ENCODE measurements at places on chromosomes 7 and 10.

DNA sequence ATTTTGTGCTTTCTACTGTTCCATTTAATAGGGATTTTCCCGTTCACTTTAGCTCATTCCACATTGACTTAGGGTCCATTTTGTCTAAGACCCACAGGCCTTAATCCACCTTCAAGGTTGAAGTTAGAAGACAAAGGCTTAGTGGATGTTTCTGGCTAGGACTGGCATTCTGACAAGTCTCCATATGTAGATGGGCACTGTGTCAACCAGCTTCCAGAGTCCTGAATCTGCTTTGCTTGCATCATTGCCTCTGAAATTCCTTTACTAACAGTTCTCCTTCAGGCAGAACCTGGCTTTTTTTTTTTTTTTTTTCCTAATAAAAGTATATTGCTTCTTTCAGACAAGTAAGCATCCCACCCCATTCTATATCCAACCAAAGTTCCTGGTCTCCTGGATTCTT is 69.6 kb upstream of the PDCD4 start:
- DNase-seq = no peak

DNA sequence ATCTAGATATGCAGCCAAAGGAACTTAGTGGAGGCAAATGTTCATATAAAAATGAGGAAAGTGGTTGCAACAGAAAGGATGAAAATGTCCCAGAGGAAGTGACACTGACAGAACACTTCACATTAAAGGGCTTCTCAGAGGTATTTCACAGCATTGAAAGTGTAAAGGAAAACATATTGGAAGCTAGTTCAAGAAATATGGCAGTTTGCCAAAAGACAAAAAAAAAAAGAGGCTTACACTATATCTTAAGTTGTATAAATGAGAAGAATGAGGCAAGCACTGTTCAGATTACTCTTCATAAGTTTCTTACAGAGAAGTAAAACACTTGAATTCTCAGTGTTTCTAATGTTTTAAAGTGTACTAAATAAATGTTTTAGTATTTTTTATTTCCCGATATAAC is 20.1 kb downstream of the RUNDC3B start:
- no peak for DNase-seq

DNA sequence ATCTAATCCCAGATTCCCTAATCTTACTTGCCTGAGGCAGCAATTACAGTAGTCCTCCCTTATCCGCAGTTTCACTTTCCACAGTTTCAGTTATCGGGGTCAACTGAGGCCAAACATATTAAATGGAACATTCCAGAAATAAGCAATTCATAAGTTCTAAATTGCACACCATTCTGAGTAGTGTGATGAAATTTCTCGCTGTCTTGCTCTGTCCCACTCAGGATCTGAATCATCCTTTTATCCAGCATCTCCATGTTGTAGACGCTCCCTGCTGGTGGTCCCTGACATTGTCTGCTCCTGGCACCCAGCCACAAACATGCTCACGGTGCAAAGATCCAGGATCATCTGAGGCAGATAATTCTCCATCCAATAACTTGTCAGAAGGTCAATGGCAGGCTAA is 128.7 kb upstream of the CXCL12 start:
- no peak for DNase-seq

- no peak for DNase-seq
Observed at GRCh38 chr10:52672880-52673279, 99.7 kb downstream of the MBL2 start.

GRCh38 chr10:119026301-119027110 is 3.0 kb upstream of the NANOS1 start:
- DNase-seq = no peak

DNA sequence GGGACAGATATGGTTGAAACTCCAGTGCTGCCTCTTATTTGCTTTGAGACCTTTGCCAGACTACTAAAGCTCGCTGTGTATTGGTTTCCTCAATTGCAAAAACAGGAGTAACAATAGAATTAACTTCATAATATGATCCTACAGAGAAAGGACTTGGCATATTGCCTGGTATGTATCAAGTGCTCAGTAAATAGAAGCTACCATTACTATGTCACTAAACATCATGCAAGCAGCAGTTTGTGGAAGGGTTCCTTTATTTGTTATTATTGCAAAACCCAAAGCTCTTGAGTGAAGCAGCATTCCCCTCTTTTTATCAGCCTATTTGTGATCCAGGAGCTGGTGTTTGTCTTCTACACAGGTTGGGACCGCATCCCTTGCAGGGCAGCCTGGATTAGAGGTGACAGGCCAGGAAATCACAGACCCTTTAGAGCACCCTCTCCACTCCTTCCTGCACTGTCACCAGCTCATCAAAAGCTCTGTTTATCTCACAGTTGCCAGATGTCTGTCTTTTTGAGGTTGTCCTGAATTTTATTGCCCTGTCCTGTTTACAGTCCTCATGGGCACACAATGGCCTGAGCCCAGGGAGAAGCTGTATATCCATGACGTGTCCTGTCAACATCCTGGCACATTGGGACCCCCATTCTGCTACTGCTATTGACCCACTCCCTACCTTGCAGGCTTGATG is 121.5 kb downstream of the SNX10 start:
- no peak for DNase-seq

Measured in natural killer cell treated with Interleukin-12 subunit alpha and Interleukin-12 subunit beta and Interleukin-15 and Interleukin-18, amount 100 ng/mL, for 72 hours (primary cell).